ENCODE measurements at places on chromosomes 3 and 15. TPM values are rescaled to one million over a fixed set of nuclear protein-coding genes. Genes with fewer than 3 reads are reported as not detected.

SMCO1 gene
- total RNA-seq, result not detected

GRCh38 chr15:40313531-40314398 lies 6.0 kb upstream of the PLCB2 start:
- no peak for DNase-seq

EFHB gene
- 0.71 TPM for total RNA-seq

DNA sequence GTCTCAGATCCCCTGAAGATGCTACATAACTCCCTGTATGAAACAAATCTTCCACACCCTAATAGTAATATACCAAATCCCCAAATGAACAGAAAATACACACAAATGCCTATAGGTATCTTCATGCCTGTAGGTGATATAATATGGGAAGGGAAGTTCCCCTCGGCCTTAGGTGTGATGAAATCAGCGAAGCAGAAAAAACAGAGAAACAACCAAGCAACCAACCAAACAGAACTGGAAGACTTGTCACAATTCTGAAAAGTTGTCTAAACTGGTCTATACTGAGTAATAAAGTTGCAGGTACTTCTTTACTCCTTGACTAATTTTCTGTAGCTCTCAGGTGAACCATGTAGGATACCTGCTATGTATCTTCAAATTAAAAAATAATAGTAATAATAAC lies 82.2 kb upstream of the SATB1 start:
- DNase-seq, result no peak

GRCh38 chr3:69385723-69386555 lies at the start of gene FRMD4B:
Gene FRMD4B, minus strand, starts transcription at chr3:69386088. Its CDS starts 99 bp downstream, at chr3:69385989.
- peak; percentile 73 for DNase-seq

GRCh38 chr15:83697716-83698115 lies 43.8 kb downstream of the ADAMTSL3 start:
- no peak for DNase-seq

TMCO5A gene
- not detected for total RNA-seq

- DNase-seq, result no peak
Observed at GRCh38 chr3:123395235-123395634, 53.7 kb downstream of the ADCY5 start.

- DNase-seq, result no peak
Observed at GRCh38 chr3:3573341-3573740, 225.9 kb upstream of the LRRN1 start.
